ENCODE measurements at places on chromosomes 7 and 10.

GRCh38 chr10:129866894-129867293 is 97.2 kb downstream of the EBF3 start:
- no peak for DNase-seq

DNA sequence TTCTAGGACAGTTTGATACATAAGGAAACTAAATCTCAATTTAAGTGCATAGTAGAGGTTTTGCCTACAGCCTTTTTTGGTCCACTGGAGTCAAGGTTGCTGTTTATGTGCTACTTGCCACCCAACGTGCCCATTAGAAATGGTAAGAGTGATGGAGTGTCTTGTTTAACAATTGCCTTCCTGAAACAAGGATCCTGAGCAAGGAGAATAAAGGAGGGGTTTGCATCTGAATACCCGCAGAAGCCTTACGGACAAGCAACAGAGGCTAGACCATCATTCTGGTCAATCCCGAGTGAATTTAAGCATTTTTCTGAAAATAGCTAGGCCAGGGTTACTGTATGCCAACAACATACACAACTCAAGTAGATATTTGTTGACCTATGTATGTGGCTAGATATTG is 63.6 kb downstream of the MARCHF5 start:
- DNase-seq, result no peak

- DNase-seq, result no peak
Observed at GRCh38 chr7:102193806-102194205, 92.9 kb upstream of the SH2B2 start.

DNA sequence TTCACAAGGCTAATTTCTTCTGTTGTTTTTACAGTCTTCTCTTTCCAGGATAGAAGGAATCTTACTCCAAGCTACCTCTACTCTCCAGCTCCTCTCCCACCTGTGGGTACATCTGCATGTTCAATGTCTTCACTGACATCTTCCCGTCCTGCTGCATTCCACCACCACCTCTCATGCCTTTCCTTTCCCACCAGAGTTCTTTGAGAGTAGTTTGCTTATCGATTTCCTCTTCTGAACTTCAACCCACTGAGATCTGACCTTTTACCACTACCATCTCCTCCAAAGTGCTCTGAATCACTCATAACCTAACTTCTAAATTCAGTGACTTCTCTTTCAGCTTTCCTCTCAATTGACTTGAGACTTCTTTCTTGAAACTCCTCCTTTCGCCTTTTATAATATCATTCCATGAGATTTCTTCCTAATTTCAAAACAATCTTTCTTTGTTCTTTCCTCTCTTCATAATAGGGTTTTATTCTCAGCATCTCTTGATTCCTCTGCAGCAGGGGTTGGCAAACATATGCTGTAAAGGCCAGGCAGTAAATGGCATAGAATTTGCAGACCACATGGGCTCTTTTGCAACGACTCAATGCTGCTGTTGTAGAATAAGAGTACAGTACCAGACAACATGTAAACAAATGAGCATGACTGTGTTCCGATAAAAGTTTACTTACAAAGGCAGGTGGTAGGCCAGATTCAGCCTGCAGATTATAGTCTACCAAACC is 22.1 kb downstream of the ACSL5 start:
- no peak for DNase-seq

- no peak for DNase-seq
Observed at GRCh38 chr10:75462865-75463264, 31.4 kb downstream of the LRMDA start.

GRCh38 chr10:78947733-78948132 is 121.0 kb upstream of the ZMIZ1 start:
- DNase-seq, result no peak

GRCh38 chr7:144398291-144398690 is 5.2 kb downstream of the NOBOX start:
- no peak for DNase-seq

- DNase-seq, result no peak
Observed at GRCh38 chr7:146375170-146375569, 258.6 kb downstream of the CNTNAP2 start.

- DNase-seq, result no peak
Observed at GRCh38 chr10:51675088-51675487, 24.3 kb downstream of the CSTF2T start.

GRCh38 chr7:92945840-92946239 is 109.5 kb upstream of the CDK6 start:
- DNase-seq, result no peak

DNA sequence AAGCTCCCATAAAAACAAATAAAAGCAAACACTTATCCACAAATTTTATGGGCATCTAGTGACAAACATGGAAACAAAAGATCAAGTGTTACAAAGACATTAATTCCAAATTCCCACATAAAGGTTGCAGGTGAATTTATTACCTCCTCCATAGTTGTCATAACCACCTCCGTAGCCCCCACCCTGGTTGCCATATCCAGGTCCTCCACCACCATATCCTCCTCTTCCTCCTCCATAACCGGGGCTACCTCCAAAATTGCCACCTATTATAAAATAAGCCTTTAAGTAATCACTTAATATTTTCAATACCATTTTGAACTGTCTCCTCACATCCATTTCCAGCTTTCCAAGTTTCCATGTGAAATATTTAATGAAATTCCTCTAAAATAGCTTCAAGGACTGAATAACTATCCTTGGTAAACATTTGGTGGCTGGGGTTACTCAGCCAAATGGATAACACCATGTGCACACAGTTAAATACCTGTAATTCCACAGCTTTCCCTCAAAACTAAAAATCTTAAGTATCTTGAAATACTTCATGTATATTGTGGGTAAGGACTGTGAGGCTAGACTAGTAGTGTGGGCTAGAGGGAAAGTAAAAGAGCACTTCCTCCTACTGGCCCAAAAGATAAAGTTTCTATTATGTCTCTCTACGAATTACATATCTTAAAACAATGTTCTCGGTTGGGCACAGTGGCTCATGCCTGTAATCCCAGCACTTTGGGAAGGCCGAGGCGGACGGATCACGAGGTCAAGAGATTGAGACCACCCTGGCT is 6.9 kb downstream of the HNRNPA2B1 start:
- DNase-seq, result no peak

- no peak for DNase-seq
Observed at GRCh38 chr7:139542308-139543151, 19.0 kb downstream of the CLEC2L start.

DNA sequence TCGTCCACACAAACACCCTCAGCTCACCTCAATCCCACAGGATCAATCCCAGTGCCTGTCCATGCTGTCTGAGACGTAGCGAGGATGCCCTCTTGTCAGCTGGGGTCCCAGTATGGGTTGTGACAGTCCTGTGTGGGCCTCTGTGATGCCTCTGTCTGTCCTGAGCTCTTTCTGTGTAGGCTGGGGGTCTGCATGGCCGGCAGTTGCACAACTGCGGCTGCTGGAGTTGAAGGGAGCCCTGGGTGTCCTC is 12.4 kb downstream of the ANTXRL start:
- no peak for DNase-seq

DNA sequence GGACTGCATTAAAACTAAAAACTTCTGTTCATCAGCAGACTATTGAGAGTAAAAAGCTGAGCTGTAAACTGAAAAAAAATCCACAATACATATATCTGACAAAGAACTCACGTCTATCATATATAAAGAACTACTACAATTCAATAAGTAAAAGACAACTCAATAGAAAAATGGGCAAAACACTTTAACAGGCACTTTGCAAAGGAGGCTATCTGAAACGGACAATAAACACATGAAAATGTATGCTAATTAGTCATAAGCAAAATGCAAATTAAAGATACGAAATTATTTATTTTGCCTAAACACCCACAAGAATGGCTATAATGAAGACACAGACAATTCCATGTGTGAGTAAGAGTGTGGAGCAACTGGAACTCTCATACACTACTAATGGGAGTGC is 18.1 kb downstream of the CARD11 start:
- no peak for DNase-seq

DNA sequence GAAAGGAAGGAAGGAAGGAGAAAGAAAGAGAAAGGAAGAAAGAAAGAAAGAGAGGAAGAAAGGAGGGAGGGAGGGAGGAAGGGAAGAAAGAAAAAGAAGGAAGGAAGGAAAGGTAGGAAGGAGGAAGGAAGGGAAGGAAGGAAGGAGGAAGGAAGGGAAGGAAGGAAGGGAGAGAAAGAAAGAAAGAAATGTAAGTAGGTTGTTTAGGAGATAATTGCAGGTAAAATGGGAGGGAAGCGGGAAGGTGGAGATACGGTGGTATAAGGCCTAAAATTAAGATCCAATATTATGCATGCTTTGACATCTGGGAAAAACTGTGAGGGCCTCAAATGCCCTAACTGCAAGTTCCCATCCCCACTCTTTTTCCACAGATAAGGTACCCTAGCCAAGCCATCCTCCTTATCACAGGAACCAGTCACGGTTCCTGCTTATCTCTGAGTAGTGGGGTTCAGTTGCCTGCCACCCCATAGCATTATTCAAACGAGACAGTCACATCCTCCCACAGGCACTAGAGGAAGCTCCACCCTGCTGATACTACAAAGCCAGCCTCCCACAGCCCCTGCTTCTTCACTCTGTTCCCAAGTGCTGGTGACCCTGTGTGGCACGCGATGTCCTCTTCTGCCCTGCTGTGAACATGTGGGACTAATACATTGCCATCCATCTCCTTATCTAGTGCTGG is 28.7 kb downstream of the ST8SIA6 start:
- DNase-seq, result no peak

DNA sequence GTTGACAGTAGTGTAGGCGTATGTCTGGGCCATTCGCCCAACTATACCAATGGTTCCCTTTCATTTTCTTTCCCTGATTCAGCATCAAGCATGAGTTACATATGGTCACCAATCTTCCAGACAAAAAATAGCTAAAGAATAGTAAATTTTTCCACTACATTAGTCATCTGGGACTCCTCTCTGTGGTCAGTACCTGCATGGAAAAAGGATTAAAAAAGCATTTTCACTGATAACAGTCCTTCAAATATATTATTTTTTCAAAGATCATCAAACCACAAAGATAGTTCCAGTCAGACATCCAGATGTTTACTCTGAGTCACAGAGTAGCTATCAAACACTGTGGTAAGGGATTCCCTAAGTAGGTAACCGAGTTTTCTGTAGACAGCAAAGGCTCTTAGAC is 302.6 kb upstream of the SEMA3D start:
- DNase-seq, result no peak

DNA sequence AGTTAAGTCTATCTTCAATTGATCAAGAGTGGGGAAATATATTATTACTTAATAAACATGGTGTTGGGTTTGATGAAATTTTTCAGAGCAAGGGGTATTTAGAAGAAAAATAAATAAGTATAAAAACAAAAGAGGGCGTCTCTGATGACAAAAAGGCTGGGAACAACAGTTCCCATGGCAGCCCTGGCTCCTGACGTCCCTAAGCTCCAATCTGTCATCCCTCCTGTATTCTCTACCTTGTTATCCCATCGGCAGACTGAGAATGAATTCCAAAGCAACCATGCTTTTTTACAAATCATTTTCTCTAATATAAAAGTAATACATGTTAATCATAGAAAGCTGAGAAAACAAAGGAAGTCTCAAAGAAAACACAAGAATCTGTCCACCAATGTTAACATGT is 55.5 kb downstream of the SORBS1 start:
- DNase-seq, result no peak

GRCh38 chr10:4162571-4163286 is 377.7 kb upstream of the KLF6 start:
- no peak for DNase-seq

DNA sequence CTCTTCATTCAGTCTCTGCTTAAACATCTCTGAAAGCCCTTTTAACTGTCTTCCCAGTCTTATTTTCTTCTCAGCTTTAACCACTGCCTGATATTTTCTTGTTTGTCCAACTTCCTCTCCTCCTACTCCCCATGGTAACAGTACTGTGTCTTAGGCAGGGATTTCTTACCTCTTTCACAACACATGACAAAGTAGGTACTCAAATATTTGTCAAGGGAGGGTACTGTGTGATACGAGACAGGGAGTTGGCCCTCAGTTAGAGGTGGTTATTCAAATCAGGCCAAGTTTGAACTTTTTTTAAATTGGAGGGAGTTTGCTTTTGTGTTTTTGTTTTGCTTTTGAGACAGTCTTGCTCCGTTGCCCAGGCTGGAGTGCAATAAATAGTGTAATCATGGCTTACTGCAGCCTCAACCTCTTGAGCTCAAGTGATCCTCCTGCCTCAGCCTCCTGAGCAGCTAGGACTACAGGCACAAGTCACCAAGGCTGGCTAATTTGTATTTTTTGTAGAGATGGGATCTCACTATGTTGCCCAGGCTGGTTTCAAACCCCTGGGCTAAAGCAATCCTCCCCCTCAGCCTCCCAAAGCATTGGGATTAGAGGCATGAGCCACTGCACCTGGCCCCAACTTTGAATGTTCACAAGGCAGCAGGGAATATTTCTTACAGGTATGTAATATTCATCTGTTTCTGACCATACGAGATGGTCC is 2.5 kb upstream of the KPNA7 start:
- no peak for DNase-seq

- DNase-seq, result no peak
Observed at GRCh38 chr7:88239852-88240251, 20.0 kb upstream of the SRI start.

- no peak for DNase-seq
Observed at GRCh38 chr10:7417103-7417623, 6.3 kb upstream of the SFMBT2 start.

DNA sequence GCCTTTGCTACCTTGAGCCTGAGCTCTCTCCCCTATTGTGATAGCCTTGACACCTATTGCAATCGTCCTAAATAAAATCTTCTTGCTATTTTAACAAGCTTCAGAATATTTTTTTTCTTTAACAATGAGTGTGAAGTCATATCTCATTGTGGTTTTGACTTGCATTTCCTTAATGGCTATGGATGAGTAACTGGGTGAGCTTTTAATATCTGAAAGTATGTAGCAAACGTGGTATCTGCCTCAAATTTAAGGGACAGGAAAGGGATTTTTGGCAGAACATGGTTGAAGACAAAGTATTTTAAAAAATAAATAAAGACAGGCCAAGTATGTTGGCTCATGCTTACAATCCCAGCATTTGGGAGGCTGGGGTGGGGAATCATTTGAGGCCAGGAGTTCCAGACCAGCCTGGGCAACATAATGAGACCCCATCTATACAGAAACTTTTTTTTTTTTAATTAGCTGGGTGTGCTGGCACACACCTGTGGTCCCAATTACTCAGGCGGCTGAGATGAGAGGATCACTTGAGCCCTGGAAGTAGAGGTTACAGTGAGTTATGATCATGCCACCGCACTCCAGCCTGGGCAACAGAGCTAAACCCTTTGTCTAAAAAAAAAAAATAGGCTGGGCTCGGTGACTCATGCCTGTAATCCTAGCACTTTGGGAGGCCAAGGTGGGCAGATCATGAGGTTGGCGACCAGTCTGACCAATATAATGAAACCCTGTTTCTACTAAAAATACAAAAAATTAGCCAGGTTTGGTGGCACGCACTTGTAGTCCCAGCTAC is 319.3 kb upstream of the NRP1 start:
- DNase-seq, result no peak
